Cerebellum (tissue), 4 donors: ENCODE measurements at places on chromosomes 1 and 21. TPM values are rescaled to one million over a fixed set of nuclear protein-coding genes. Genes with fewer than 3 reads are reported as not detected.

GRCh38 chr1:85571828-85572227 is 8.7 kb upstream of the CCN1 start:
- no peak for DNase-seq

GRCh38 chr1:67668660-67669059 is 16.3 kb upstream of the GADD45A start:
- DNase-seq: no peak

DNA sequence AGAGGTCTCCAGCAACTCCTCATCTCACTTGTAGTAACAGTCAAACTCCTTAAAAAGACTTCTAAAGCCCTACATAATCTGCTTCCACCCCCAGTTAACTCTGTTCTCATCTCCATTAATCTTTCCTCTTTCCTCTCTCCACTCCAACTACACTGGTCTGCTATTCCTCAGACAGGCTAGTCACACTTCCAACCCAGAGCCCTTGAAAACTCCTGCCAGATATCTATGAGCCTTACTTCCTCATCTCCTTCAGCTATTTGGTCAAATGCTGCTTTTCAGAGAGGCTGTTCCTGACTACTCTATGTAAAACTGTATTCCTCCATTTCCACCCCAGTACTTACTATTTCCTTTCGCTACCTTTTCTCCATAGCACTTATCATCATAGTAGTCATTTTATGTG is 24.4 kb downstream of the PCP4L1 start:
- DNase-seq: no peak

GRCh38 chr1:165828669-165829329 is 1.4 kb downstream of the UCK2 start:
- peak; percentile 55 for DNase-seq

Gene TPTE
- total RNA-seq: not detected

Gene CFHR2
- total RNA-seq: not detected

Gene FCRL4
- not detected for total RNA-seq

- peak; percentile 48 for DNase-seq
These were observed 976 bp downstream of the SSBP3 start for GRCh38 chr1:54404939-54405897.

DNA sequence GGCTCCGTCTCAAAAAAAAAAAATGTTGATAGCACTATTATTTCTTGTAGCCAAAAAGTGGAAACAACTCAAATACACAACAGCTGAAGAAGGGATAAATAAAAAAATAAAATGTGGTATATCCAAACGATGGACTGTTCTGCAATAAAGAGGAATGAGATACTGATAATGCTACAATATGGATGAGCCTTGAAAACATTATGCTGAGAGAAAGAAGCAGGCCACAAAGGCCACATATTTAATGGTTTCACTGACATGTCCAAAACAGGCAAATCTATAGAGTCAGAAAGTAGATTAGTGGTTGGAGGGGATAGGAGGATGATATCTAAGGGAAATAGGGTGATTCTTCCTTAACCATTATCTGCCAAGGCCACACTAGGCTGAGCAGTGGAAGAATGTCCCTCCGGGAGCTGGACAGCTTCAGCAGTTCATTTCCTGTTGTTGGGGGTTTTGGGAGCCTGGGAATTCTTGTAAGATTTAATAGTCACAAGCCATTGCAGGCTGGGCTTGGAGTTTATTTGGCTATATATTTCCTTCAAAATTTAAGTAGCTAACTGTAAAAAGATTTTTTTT is 53.5 kb downstream of the ST3GAL3 start:
- DNase-seq: no peak
